Stimulated activated CD8-positive, alpha-beta memory T cell treated with anti-CD3 and anti-CD28 coated beads, Interleukin-4, amount 100 ng/mL, for 1 hour (primary cell): ENCODE measurements at places on chromosomes 3 and 15.

GRCh38 chr15:73799466-73799865, 46.3 kb upstream of the INSYN1 start:
- no peak for DNase-seq

DNA sequence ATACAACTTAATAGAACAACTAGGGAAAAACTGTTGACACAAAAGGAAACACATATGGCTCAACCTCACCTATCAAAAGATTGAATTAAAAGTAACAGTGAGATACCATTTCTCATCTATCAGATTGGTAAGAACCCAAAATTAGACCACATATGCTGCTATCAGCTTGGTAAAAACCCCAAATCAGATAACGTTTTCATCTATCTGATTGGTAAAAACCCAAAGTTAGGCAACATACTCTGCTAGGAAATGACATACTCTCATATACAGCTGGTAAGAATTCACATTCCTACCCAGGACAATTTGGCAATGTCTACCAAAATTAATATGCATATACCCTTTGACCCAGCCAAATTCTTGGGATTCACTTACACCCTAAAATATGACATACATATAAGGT, 26.3 kb downstream of the NRG4 start:
- no peak for DNase-seq

DNA sequence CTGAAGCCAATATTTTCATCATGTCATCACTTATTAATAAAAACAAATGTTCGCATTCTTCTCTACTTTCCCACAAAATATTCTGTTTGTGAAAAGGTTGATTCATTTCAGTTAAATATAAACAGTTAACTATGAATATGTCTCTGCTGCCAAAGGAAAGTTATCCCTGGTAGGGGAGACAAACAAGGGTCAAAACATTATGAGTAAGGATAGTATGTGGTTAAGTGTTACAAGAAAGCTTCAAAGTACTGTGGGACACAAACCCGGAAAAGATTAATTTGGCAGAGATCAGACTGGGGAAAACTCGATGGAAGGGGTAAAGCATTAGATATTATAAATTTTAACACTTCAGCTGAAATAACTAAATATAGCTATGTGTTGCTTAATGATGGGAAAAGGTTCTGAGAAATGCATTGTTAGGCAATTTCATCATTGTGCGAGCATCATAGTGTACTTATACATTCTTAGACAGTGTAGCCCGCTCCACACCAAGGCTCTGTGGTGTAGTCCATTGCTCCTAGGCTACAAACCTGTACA, 436.5 kb upstream of the TBL1XR1 start:
- DNase-seq = no peak

- no peak for DNase-seq
Measured at GRCh38 chr3:145377301-145377700, 783.7 kb downstream of the PLOD2 start.

DNA sequence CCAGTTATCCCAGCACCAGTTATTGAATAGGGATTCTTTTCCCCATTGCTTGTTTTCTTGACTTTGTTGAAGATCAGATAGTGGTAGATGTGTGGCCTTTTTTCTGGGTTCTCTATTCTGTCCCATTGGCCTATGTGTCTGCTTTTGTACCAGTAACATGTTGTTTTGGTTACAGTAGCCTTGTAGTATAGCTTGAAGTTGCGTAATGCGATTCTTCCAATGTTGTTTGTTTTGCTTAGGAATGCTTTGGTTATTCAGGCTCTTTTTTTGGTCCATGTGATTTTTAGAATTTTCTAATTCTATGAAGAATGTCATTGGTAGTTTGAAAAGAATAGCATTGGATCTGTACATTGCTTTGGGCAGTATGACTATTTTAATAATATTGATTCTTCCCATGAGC, 94.3 kb upstream of the CHMP2B start:
- no peak for DNase-seq

DNA sequence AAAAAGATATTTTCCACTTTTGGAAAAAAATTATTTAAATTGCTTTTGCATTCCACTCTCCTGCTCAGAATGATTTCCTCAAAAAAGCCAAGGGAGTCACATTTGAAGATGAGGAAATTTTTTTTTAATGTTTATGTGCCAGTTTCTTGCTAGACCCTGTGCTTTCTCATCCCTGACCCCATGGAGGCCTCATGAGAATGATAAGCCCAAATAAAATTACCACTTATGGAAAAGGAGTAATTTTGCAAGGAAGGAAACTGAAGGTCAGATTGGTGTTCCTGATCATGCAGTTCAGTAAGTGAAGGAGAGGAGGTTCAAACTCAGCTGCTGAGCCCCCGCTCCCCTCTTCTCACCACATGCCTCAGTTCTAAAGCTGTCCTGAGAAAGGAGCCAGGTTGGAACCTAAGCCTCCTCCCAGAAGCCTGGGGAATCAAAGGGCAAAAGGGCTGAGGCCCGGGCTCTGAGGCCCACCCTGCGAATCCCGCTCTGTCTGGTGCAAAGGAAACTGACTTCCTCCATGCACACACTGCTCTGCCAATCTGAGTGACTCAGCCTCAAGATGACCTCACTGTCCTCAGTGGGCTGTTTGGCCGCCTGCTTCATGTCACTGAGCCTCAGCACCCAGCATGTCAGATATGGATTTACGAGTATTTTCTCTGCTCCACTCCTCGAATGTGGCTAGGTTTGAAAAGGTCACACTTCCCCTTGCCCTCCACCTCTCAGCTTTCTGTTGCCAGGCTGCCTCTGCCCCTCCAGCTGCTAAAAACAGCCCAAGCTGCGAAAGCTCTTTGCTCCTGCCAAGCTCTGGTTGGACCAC, 56.9 kb upstream of the FLNB start:
- DNase-seq = no peak

DNA sequence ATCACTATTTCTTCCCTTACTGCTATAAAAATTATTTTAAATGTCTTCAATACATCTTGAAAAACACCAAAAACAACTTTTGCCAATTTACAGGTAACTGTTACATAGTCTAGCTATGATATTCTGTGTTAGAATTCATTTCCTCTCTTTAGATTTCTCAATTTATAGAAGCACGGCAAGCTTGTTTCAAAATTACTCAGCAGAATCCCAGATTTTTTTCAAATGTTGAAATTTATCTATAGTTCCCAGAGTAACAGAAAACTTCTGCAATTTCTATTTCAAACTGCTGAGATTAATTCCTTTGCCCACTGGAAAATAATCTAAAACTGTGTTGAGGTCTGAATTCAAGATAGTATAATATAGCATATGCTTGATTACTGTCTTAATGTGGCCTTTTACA, 41.2 kb downstream of the CCPG1 start:
- DNase-seq = no peak

DNA sequence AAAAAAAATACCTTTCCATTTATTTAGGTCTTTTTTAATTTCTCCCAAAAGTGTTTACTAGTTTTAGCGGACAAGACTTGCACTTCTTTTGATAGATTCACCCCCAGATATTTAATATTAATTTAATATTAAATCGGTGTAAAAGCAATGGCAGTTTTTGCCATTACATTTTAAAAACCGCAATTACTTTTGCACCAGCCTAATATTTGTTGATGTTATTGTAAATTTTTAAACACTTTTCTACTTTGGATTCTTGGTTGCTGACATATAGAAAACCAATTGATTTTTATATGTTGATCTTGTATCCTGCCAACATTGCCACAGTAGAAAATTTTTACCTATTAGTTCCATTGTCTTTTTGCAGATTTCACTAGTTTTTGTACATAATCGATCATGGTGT, 63.9 kb upstream of the PXYLP1 start:
- DNase-seq = no peak

GRCh38 chr15:72503147-72503546, 29.0 kb downstream of the ARIH1 start:
- DNase-seq = no peak

- no peak for DNase-seq
Measured at GRCh38 chr3:41277790-41278465, 78.6 kb downstream of the CTNNB1 start.

GRCh38 chr3:161072211-161072621, 32.9 kb downstream of the B3GALNT1 start:
- DNase-seq = no peak

DNA sequence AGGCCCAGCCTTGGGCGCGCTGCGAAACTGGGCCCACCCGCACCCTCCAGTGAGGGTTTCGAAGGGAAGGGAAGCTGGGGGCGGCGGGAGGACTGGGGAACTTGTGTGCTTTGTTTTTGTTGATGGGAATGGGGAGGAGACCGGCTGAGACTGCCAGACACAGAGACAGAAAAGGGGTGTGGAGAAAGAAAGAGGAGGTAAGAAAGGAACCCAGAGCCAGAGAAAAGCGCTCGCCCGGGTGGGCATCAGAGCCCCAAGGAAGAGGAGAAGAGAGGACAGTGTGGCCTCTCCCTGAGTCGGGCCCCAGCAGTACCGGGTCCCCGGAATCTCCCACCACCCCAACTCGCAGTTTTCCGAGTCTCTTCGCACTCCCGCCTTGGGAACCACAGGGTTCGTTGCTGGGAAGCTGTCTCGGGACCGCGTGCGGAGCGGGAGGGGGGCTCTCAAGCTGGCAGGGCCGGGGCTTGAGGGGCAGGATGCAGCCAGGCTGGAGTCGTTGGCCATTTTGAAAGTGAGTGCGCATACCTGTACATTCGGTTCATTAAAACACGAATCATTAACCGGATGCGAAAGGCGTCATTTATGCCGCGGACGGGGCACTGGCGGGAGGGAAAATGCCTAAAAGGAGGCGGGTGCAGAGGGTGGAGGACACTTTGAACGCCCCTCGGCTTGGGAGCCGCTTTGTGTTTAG, 3.1 kb downstream of the SKOR1 start:
- no peak for DNase-seq

DNA sequence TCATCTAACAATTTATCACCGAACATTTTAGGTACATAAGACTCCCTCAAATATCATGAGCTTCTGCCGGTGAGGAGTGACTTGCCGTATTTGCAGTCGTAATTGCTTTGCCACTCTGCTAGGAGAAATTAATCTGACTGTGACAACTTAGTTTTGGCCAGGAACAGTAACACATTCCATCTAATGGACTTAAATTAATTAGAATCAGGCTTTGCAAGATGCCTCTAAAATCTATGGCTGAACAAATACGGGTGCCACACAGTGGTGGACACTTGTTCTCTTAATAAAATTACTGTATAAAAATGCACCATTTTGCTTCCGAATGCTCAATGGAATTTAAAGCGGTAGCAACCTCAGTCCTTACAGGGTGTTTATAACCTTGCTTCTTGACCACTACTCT, 27.6 kb upstream of the BDH1 start:
- DNase-seq = no peak

- no peak for DNase-seq
Measured at GRCh38 chr15:63587527-63587926, 9.7 kb upstream of the FBXL22 start.

- DNase-seq = no peak
Measured at GRCh38 chr15:65405791-65406423, 16.8 kb downstream of the IGDCC4 start.

DNA sequence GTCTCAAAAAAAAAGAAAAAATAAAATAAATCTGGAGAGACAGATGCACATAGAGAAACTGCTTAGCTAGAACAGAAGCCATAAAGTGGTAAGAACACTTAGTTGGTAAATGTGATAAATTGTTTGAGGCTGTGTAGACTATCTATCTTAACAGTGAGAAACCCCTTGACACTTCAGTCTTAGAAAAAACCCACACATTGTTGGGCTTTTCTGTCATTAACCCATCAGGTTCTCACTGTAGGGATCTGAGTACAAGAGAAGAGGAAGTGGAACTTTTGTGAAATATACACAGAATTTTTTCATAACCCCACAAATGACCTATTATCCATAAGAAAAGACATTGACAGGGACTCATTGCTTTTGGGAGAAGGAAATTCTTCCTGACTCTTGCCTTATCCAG, 24.4 kb downstream of the TP63 start:
- no peak for DNase-seq

GRCh38 chr3:152823173-152823572, 11.8 kb upstream of the P2RY1 start:
- no peak for DNase-seq

GRCh38 chr3:157109267-157110141, 50.4 kb downstream of the CCNL1 start:
- DNase-seq = no peak

DNA sequence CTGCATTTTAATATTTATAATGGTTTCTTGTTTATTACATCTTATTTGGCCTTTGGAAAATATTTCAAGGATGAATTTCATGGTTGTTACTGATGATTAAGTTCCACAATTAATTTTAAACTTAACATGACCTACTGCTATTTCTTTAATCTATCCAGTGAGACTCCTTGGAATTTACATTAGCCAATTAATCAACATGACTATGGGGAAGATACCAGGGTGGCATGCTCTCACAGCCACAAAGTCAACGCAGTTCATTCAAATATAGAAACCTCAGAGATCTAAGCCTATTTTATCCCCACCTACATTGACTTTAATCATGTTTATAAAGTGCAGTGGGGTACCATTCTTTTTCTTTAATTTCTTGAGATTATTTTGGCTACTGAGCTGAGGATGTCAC, 43.6 kb upstream of the PDZRN3 start:
- no peak for DNase-seq

- DNase-seq = no peak
Measured at GRCh38 chr3:10376353-10376752, 55.4 kb upstream of the SEC13 start.

GRCh38 chr3:33664195-33664594, 53.9 kb downstream of the CLASP2 start:
- DNase-seq = no peak

DNA sequence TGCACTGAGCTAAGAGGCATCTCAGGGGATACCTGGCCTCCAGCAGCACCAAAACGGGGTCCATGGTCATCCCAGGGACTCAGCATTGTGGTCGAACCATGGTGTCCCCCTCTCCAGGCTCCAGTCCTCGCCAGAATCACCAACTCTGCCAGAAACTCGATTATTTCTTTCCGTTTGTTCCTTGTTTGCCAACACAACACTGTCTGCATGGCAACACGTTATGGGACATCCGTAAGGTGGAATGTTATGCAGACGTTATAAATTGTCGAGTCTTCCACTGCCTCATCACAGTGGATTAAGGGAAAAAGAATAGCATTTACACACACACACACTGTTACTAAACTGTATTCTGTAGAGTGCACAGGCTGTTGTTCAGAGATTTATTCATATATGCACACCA, 52.5 kb upstream of the RPL32 start:
- no peak for DNase-seq

GRCh38 chr15:56351957-56352506, 13.2 kb upstream of the TEX9 start:
- DNase-seq = no peak

DNA sequence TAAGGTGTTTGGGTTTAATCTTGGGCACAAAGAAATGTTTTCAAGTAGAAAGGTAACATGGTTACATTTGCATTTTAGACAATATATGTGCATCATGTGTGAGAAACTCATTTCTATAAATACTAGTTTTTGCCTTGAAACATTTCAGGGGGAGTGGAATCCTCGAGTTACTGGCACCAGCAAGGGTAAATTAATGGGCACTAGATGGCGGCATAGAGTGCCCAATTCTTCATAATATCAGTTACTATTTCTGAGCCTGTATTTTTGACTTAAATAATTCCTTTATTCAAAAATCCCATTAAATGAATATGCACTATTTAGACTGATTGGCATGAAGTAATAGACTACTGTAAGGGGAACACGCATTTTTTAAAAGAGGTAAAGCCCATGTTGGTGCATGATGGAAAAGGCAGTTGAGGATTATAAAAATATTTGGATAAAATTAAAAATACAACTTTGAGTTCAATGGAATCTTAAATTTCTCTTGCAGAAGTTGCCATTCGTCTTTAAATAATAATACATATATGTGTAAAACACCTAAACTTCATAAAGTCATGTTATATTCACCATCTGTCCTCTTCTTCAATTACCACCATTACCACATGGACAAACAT, 106.3 kb downstream of the ZBTB20 start:
- no peak for DNase-seq
